ENCODE measurements at places on chromosomes 1 and 21. TPM values are rescaled to one million over a fixed set of nuclear protein-coding genes. Genes with fewer than 3 reads are reported as not detected.

KIF14 gene
- 34.1 TPM for total RNA-seq

SPATC1L gene
- 14.4 TPM for total RNA-seq

TP73 gene
- total RNA-seq = 1.3 TPM

CD1C gene
- total RNA-seq = not detected

FAM3B gene
- not detected for total RNA-seq

MATN1 gene
- not detected for total RNA-seq

HSD3B1 gene
- total RNA-seq = not detected

KIF21B gene
- 162 TPM for total RNA-seq

LDLRAD1 gene
- total RNA-seq = not detected

C1orf94 gene
- total RNA-seq = not detected

OR2L3 gene
- not detected for total RNA-seq

TENT5C gene
- 20.7 TPM for total RNA-seq

KDF1 gene
- not detected for total RNA-seq

OVAAL gene
- not detected for total RNA-seq

DNA sequence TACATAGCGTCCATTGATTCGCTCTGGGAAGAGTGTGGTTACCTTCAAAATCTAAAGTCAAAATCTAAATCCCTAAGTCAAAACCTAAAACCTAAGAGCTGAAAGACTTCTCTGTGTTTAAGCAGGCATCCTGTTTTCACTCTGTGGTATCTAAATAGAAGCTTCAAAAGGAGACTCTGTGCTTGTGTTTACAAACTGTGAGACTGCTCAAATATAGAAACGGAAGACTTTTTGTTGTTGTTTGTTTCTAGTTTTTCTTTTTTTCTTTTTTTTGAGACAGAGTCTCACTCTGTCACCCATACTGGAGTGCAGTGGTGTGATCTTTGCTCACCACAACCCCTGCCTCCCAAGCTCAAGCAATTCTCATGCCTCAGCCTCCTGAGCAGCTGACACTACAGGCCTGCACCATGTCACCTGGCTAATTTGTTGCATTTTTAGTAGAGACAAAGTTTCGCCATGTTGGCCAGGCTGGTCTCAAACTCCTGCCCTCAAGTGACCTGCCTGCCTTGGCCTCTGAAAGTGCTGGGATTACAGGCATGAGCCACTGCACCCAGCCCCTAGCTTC lies 425.9 kb downstream of the SMYD3 start:
- peaks cover 2% of the 10 kb centered on the region for H3K36me3 ChIP-seq
- no peak for DNase-seq
- no peaks in the 10 kb centered on the region for H3K27me3 ChIP-seq
- no peak overlapping the region for H3K4me3 ChIP-seq
- peaks cover 4% of the 10 kb centered on the region for H3K4me1 ChIP-seq

DNA sequence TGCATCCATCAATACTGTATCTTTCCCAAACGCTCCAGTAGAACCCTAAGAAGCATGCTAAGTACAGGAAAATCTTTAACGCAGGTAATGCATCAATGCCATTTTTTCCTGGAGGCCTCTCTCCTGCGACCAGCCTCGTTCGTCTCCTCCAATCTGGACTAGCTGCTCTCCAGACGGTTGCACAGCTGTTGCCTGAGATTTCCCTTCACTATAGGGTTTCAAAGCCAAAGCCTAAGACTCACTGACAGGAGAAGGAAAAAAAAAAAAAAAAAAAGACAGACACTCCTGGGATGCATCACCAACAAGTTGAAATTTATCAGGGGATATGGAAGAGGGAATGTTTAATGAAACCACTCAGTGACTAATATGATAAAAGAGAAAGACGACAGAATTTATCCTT lies 93.0 kb downstream of the APP start:
- H3K4me3 ChIP-seq = no peak overlapping the region
- no peaks in the 10 kb centered on the region for H3K36me3 ChIP-seq
- no peak for DNase-seq
- no peak overlapping the region for H3K27ac ChIP-seq
- H3K4me1 ChIP-seq = no peaks in the 10 kb centered on the region

DNA sequence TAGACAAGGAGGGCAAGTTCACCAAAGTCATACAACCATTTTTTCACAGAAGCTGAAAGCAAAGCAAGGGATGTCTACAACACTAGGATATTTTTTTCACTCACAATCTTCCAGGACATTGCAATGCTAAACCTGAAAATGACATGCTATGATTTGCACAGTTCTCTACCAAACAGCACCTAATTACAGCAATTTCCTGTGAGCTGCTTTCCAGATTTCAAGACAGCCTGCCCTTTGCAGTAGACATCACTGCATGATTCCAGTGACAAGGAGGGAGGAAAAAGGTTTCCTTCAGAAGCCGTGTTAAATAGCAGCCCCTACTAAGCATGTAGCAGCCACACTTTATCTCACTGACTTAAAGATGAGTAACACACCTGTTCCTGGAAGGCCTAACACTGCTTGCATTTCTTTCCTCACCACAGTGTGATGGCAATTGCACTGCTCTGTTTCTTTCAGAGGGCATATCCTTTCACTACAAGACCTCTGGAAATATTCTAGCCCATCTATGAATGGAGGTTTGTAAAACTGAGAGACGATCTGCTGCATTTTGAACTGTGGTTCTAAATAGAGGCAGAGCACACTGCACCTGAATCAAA lies 97.1 kb downstream of the DUSP10 start:
- H3K4me3 ChIP-seq = no peak overlapping the region
- H3K27me3 ChIP-seq = no peaks in the 10 kb centered on the region
- H3K4me1 ChIP-seq = no peaks in the 10 kb centered on the region
- no peak overlapping the region for H3K27ac ChIP-seq
- no peak for DNase-seq

DNA sequence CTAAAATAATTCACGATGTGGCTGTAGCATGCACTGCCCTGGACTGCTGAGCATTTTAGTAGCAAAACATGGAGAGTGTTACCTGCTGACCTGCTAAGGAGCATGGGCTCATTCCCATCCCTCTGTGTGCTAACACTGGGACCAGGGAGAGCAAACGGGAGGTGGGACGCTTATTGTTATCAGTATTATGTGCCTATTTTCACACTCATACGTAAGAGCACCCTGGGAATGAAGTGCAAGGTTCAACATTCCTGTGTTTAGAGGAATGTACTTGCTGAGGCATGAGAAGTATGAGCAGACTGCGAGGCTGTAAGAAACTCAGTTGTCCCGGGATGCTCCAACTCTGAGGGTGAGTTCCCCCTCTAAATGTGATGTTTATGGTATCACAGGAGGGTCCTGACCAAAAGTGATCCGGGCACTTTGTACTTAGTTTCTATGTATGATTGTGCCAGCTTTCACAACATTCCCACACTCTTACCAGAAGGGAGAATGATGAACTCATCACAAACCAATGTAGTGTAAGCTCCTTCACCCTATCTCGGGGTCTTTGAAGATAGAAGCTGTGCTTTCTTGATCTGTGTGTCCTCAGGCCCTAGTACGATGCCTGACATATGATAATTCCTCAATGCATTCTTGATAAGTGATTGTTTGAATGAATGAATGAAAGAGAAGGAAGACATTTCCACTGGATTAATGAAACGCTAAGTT lies 164.8 kb downstream of the KCNJ6 start:
- no peak for DNase-seq
- no peak overlapping the region for H3K27ac ChIP-seq
- H3K36me3 ChIP-seq = no peaks in the 10 kb centered on the region
- no peaks in the 10 kb centered on the region for H3K4me1 ChIP-seq
- H3K27me3 ChIP-seq = no peaks in the 10 kb centered on the region

DNA sequence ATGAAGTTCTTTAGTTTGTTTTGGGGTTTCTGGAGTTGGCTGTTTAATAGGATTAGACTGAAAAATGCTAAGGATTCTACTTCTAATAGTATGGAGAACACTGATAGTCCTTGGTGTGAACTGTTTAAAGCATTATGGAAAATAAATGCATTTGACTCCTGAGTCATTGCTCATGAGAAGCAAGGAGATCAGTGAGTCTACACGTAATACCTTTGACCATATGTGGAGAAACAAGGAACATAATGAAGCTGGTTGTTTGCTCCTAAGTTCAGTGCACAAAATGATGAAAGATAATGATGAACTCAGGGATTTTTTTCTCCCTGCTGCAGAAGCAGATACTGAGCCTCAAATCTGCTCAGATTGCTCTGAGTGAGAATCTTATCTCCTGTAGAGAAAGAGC lies 158.9 kb upstream of the COL11A1 start:
- H3K36me3 ChIP-seq = no peaks in the 10 kb centered on the region
- DNase-seq = no peak
- no peaks in the 10 kb centered on the region for H3K27me3 ChIP-seq
- no peak overlapping the region for H3K27ac ChIP-seq
- H3K4me1 ChIP-seq = no peaks in the 10 kb centered on the region

DNA sequence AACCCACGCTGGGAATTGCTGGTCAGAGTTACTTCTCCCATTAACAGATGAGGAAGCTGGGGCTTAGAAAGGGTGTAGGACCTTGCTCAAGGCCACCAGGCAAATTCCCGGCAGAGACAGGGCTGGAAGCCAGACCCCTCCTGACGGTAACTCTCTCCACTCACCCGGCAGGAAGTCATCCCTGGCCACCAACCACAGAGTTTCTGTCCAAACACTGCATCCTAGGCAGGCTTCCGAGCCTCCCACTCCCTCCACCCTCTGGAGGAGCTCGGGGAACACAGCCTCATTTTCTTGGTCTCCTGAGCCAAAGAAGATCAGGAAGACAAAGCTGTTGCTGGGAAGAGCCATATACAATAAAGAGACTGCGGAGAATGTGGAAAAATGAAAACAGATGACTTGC lies 25.0 kb upstream of the ZNF436 start:
- H3K27me3 ChIP-seq = no peaks in the 10 kb centered on the region
- H3K4me1 ChIP-seq = peaks cover 3% of the 10 kb centered on the region
- H3K27ac ChIP-seq = no peak overlapping the region
- no peak for DNase-seq
- H3K36me3 ChIP-seq = peaks cover 2% of the 10 kb centered on the region

GRCh38 chr1:27554759-27555699 lies 48.9 kb downstream of the AHDC1 start:
- H3K27ac ChIP-seq = peak overlapping the region; percentile 81
- peaks cover 4% of the 10 kb centered on the region for H3K36me3 ChIP-seq
- DNase-seq = no peak
- peaks cover 33% of the 10 kb centered on the region for H3K4me1 ChIP-seq
- H3K4me3 ChIP-seq = no peak overlapping the region

- H3K4me1 ChIP-seq = peaks cover 21% of the 10 kb centered on the region
- no peaks in the 10 kb centered on the region for H3K27me3 ChIP-seq
- peaks cover 36% of the 10 kb centered on the region for H3K36me3 ChIP-seq
- DNase-seq = no peak
- H3K27ac ChIP-seq = peak overlapping the region; percentile 56
Measured at GRCh38 chr21:46297338-46298271, 11.5 kb downstream of the YBEY start.

DNA sequence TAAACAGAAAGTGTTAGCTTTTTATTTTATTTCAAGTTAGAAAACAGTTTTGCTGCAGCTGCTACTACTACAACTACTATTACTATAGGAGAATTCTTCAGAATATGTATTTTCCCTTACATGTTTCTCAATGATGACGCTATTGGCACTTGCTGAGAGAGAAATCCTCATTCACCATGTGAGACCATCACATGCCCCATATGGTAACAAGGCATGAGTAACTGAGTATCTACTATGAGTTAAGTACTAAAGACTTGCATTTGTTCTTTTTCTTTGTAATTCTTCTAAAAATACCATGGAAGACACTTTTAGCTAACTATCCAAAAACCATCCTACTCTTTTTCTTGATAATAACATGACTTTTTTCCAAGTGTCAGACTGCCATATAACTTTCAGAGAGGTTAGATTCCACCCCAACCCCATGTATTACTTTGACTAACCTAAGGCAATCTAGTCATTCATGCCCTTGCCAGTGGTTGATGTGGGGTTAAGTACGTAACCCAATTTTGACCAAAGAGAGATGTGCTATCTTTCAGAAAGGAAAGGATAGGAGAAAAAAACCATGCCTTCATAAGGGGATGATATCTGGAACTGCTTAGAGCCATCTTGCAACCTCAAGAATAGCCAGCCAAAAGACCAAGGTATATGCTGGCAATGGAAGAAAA lies 42.9 kb downstream of the COP1 start:
- H3K4me3 ChIP-seq = no peak overlapping the region
- H3K4me1 ChIP-seq = peaks cover 31% of the 10 kb centered on the region
- H3K36me3 ChIP-seq = peaks cover 59% of the 10 kb centered on the region
- H3K27me3 ChIP-seq = no peaks in the 10 kb centered on the region
- no peak for DNase-seq
- no peak overlapping the region for H3K27ac ChIP-seq

- peaks cover 5% of the 10 kb centered on the region for H3K27me3 ChIP-seq
- no peak overlapping the region for H3K4me3 ChIP-seq
- H3K4me1 ChIP-seq = peaks cover 24% of the 10 kb centered on the region
Measured at GRCh38 chr21:46054451-46054881, 43.4 kb upstream of the COL6A2 start.

DNA sequence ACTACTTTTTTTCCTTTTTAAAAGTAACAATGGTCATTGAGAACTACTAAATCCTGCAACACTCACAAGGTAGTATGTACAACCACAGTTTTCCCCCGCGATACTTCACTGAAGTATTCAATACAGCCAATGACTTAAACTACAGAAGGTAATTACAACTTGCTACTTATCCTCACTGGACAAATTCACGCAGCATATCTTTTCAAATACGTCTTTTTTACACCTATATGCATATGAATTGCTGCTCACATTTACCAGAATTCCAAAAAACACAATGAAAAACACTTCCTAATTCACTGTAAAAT lies 12.4 kb downstream of the NRIP1 start:
- no peaks in the 10 kb centered on the region for H3K27me3 ChIP-seq
- DNase-seq = no peak
- peaks cover 67% of the 10 kb centered on the region for H3K4me1 ChIP-seq
- H3K36me3 ChIP-seq = peaks cover 5% of the 10 kb centered on the region
- peak overlapping the region; percentile 60 for H3K4me3 ChIP-seq

GRCh38 chr1:231419738-231420298 lies 2.3 kb downstream of the EGLN1 start:
- H3K27ac ChIP-seq = peak overlapping the region; percentile 88
- peak overlapping the region; percentile 91 for H3K4me3 ChIP-seq
- peaks cover 47% of the 10 kb centered on the region for H3K4me1 ChIP-seq
- peaks cover 3% of the 10 kb centered on the region for H3K27me3 ChIP-seq

DNA sequence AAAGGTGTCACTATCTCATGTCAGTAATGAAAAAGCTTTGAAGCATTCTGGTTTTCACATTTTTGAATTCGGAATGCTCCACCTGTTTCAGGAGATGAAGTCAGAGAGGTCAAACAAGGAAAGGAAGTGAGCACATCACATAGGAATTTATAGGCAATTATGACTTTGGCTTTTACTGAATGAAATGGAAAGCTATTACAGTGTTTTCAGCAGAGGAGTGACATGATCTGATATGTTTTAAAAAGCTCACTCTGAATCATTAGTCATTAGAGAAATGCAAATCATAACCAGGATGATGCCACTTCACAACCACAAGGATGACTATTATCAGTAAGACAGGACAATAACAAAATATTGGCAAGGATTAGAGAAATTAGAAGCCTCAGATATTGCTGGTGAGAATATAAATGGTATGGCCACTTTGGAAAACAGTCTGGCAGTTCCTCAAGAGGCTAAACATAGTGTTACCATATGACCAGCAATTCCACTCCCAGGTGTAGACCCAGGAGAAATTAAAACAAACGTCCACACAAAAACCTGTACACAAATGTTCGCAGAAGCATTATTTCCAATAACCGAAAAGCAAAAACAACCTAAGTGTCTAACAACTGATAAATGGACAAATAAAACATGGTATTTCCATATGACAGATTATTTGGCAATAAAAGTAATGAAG lies 7.5 kb downstream of the TAF1A start:
- no peaks in the 10 kb centered on the region for H3K27me3 ChIP-seq
- H3K4me3 ChIP-seq = no peak overlapping the region
- no peak overlapping the region for H3K27ac ChIP-seq
- H3K36me3 ChIP-seq = peaks cover 45% of the 10 kb centered on the region
- no peak for DNase-seq

Data from activated CD8-positive, alpha-beta T cell treated with anti-CD3 and anti-CD28 coated beads, Interleukin-2, amount 10 ng/mL, durations not matched to agents 7 days and 5 days (primary cell).